ENCODE measurements at places on chromosomes 2 and 18.

- DNase-seq = no peak
Measured at GRCh38 chr2:36097022-36097421, 258.6 kb upstream of the CRIM1 start.

DNA sequence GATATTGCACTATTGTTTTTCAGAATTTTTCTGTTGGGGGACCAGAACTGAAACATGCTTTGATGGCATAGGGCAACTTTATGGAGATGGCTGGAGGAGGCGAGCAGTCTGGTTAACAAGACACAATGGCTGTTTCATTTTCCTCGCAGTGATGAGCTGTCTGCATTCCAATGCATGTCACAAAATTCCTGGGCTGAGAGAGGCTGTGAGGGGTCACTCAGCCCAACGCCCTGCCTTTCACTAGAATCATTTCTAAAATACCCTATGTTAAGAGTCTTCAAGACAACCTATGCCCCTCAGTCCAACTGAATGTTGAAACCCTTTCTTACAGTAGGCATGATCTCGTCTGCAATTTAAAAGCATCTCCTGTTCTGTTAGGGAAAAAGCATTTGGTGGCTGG lies 1090.0 kb downstream of the BCL11A start:
- no peak for DNase-seq

GRCh38 chr2:134500211-134500935 lies 218.4 kb downstream of the TMEM163 start:
- no peak for DNase-seq

DNA sequence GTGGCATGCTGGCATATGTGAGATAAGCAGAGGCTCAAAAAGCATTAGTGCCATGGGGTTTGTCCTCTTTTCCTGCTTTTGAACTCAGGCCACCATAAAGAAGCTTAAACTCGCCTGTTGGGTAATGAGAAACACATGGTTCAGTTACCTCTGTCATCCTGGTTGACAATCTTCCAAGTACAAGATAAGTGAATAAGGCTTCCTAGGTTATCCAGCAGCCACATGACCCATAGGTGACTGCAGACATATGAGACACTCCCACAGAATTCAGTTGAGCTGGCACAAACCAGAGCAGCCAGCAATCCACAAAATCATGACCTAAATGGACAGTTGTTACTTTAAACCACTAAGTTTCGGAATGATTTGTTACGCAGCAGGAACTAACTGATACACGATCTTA lies 97.3 kb downstream of the TACR1 start:
- DNase-seq = no peak

DNA sequence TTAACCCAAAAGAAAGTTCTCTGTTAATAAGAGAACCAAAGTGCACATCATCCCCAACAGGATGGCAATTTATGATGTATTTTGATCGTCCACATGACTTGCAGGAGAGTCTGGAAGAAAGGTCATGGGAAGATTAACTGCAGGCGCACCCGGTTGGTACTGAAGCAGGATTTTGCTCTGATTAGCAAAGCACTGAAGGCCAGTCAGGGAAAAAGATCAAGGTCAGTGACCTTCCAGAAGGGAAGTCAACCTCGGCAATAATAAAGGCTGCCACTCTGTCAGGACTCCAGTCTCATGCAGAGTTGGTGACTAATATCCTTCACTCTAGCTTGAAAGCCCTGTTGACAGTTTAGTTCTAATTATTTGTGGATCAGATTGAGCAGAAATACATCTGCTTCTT lies 432.7 kb upstream of the RAB12 start:
- no peak for DNase-seq

DNA sequence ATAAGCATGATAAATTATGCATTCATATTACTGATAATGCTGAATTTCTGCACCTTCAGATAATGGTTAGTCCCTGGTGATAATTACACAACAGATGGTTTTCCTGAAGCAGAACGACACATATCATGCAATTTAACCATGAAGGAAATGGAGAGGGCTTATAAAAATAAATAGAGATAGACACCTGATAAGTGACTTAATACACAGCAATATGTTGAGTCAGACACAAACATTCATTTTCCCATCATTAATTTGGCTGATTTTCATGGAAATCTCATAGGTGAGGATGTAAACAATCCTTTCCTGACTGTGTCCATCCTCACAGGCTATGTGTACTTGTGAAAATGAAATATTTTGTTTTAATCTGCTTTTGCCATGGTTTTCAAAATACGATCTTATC lies 36.9 kb upstream of the DSEL start:
- no peak for DNase-seq

DNA sequence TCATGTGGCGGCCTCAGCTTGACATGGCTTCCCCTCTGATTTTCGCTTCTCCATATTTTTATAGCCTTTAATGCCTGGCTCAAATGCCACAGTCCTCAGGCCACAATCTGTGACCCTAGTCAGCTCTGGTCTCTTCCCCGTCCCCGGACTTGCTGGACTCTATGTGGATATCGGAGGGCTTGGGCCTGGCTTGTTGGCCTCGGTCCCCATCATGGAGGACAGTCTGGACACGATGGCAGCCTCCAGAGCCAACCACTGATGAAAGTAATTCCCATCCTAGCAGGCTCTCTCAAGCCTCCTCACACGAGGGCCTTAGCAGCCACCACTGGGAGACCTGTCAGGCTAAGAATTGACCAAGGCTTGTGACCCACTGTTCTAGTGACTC lies 61.6 kb downstream of the LPIN1 start:
- no peak for DNase-seq

- DNase-seq = no peak
Measured at GRCh38 chr18:30814446-30814845, 228.1 kb downstream of the DSC3 start.

GRCh38 chr2:144143294-144144151 lies 376.4 kb downstream of the ZEB2 start:
- no peak for DNase-seq

DNA sequence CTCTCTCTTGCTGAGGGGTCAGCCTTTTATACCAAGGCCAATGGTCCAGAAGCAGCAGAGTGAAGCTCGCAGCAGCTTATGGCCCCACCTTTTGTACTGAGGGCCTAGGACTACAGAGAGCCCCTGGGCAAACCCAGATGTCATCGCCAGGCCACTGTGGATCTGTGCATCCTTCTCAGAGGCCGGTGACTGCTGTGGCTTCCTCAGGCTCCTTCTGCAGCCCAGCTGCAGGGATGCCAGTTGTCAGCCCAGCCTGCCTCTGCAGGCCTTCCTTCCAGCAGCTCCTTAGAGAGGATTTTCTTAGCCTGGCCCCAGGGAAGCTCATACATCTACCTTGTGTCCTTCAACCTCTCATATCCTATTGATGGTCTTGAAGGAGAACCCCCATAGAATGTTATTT lies 6.5 kb upstream of the ACOXL start:
- DNase-seq = no peak

DNA sequence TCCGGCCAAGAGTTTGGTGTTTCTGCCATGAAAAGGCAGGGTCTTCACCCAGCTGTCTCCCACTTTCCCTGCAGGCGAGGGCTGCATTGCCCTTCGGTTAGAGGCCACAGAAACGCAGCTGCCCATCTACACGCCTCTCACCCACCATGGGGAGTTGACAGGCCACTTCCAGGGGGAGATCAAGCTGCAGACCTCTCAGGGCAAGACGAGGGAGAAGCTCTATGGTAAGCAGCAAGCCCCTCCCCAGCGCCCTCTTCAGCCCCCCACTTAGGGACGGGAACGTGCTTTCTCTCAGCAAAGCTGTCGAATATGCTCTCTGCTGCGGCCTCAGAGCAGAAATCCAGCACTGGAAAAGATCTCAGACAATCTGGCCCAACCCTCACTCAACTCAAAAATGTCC lies 57.7 kb upstream of the ATG16L1 start:
- no peak for DNase-seq

GRCh38 chr2:104528101-104528500 lies 325.8 kb upstream of the POU3F3 start:
- no peak for DNase-seq

- no peak for DNase-seq
Measured at GRCh38 chr2:205936446-205936845, 149.5 kb downstream of the INO80D start.

DNA sequence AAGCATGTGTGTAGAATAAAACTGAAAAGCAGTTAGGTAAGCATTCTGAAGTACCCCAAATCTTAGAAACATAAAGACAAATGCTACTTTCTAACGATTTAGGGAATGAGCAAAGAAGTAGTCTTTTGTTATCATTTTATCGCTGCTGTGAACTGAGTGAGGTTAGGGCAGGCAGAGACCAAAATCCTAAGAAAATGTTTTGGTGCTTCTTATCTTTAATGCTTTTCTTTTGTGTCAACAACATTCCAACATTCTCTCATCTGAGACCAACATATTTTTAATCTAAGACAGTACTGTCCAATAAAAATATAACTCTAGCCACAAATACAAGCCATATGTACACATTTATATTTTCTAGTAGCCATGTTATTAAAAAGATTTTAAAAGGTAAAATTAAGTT lies 789.4 kb upstream of the PIK3C3 start:
- DNase-seq = no peak

- no peak for DNase-seq
Measured at GRCh38 chr2:74004212-74005182, 19.8 kb downstream of the TET3 start.

DNA sequence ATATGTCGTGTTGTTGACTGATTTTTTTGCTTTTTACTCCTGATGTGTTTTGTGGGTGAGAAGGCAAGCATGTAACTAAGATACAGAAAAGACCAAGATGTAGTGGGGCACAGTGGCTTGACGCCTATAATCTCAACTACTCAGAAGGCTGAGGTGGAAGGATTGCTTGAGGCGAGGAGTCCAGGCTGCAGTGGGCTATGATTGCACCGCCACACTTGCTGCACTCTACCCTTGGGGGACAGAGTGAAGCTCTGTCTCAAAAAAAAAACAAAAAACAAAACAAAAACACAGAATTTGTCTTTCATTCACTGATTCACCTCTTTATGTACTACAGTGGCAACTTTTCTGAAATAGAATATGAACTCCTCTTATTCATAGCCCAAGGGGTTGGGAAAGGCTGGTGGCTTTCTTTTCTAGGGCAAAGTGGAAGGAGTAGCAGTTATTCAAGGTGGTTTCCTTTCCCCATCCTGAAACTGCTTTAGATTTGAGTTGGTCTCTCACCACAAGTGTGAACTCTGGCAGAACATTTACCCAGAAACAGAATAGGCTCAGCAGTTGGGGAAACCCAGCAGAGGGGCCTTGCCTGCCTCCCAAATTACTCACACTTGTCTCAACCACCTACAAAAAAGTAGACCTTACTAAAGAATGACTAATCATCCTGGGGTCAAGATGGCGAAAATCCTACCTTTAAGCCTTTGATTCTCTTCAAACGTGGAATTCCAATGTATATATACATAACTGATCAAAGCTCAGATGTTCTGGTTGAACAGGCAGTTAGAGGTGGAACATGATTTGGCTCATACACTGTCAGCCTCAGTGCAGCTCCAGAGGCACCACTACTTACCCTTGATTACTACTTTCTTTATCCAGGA lies 6.5 kb downstream of the TANK start:
- peak; percentile 96 for DNase-seq

GRCh38 chr2:10027660-10028330 lies 15.6 kb upstream of the KLF11 start:
- DNase-seq = no peak

DNA sequence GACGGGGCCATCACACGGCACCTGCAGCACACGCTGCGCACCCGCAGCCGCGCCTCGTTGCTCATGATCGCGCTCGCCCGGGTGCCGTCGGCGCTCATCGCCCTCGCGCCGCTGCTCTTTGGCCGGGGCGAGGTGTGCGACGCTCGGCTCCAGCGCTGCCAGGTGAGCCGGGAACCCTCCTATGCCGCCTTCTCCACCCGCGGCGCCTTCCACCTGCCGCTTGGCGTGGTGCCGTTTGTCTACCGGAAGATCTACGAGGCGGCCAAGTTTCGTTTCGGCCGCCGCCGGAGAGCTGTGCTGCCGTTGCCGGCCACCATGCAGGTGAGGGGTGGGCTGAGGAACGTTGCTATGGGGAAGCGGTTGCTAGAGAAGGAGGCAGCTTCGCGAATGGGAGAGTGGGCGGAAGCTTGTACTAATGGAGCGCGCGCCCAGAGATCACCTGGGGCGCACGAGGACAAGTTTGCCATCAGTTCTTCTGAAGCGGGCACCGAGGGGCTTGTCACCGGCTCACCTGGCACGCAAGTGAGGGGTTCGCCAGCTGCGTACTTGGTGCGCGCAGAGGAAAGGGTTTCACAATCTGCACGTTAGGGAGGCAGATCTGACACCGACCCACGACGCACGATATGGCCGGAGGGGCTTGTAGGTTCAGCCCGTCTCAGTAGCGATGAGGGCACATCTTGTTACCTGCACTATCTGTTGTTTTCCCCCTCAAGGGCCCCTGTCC lies 45.6 kb downstream of the DDX18 start:
- no peak for DNase-seq

Data from activated CD4-positive, alpha-beta T cell treated with anti-CD3 and anti-CD28 coated beads, Interleukin-2, Interleukin-4, amounts not matched to agents 100 ng/mL and 50 ng/mL, durations not matched to agents 16 hours and 8 hours (primary cell).